ENCODE measurements at places on chromosomes 5 and 9.

- peak; percentile 58 for DNase-seq
These were observed 896 bp downstream of the EBF1 start for GRCh38 chr5:159098603-159099436.

GRCh38 chr5:133145436-133146170 is 93.8 kb downstream of the HSPA4 start:
- DNase-seq, result peak; percentile 66

GRCh38 chr9:2291980-2292704 is 277.0 kb downstream of the SMARCA2 start:
- no peak for DNase-seq

- DNase-seq, result peak; percentile 66
These were observed 18.6 kb upstream of the MOB3B start for GRCh38 chr9:27548055-27548741.

Measured in suppressor macrophage treated with lipopolysaccharide for 4 hours (primary cell).